Astrocyte (in vitro differentiated cells and primary cell): ENCODE measurements at places on chromosomes 2 and 18. TPM values are rescaled to one million over a fixed set of nuclear protein-coding genes. Genes with fewer than 3 reads are reported as not detected.

Gene AOX1
- total RNA-seq = 1.6 and 3.4 TPM in 2 replicates

Gene EFHD1
- 15.7 and 18.8 TPM in 2 replicates for total RNA-seq

Gene AGAP1
- 37.3 and 39.4 TPM in 2 replicates for total RNA-seq

Gene RESP18
- not detected in 2 replicates for total RNA-seq

Gene REG3G
- not detected in 2 replicates for total RNA-seq

Gene GTF2A1L
- not detected in 2 replicates for total RNA-seq

Gene NTSR2
- total RNA-seq = not detected in 2 replicates

Gene SLC16A14
- 3.5 and 4.2 TPM in 2 replicates for total RNA-seq

Gene WNT6
- total RNA-seq = 1.3 and 2.6 TPM in 2 replicates

Gene FAM228A
- not detected in 2 replicates for total RNA-seq

Gene MAB21L4
- 0.43 and 0.59 TPM in 2 replicates for total RNA-seq

Gene TMEM178A
- total RNA-seq = 28.7 and 41.6 TPM in 2 replicates

Gene LRRTM4
- total RNA-seq = 0.59 and 0.89 TPM in 2 replicates

Gene SGPP2
- total RNA-seq = 0.19 and 0.20 TPM in 2 replicates

Gene FOXI3
- 0.60 and 2.3 TPM in 2 replicates for total RNA-seq

Gene REG1B
- not detected in 2 replicates for total RNA-seq

Gene ZFAND2B
- total RNA-seq = 20.7 and 24.0 TPM in 2 replicates

Gene SCYGR4
- total RNA-seq = not detected in 2 replicates

Gene FEV
- not detected in 2 replicates for total RNA-seq

Gene XDH
- total RNA-seq = 1.9 and 2.2 TPM in 2 replicates
